ENCODE measurements at places on chromosomes 13 and 19.
A peak's percentile ranks its signal among the peaks of the same experiment; 100 is the strongest.

- no peak for DNase-seq
Observed at GRCh38 chr13:75426421-75426820, 55.5 kb downstream of the TBC1D4 start.

GRCh38 chr13:21058361-21058760 lies 3.0 kb downstream of the LATS2 start:
- DNase-seq: no peak

GRCh38 chr19:43457809-43458208 lies 7.6 kb downstream of the LYPD3 start:
- no peak for DNase-seq

DNA sequence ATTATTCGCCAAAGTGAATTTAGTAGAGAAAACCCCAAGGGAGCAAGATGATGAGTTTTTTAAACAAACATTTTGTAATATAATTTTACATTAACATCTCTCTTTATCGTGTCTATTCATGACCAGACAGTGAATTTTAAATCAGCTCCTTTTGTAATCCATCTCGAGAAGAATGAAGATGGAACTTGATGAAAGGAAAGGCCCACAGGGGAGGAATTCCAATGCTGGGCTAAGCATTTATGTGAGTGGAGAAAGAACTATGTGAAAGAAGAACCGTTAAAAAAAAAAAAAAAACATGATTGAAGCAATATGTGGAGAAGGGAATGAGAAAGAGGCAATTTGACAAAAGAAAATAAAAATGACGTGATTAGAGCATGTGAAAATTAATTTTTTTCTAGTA lies 170.6 kb downstream of the KCTD12 start:
- no peak for DNase-seq

DNA sequence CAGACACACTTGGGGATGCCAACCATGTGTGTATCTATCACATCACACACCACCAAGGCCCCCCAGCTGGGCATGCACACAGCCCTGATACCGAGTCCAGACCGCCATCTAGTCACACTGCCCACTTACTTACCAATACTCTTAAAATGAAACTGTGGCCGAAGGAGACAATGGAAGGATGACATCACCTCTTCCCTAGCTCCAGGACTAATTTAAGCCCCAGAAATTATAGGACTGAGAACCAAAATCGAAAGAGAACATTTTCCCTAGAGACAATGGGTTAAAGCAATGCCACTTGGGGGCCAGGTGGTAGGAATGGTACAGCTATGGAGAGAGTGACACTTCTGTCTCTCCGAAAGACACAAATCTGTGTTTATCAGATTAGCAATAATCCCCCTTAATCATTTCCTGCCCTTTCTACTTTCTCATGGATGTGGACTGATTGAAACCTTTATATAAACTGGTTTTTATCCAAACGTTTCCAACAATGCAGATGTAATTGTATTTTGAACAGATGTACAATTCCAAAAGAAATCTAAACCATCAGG lies 663 bp upstream of the GGACT start:
- no peak for DNase-seq

- no peak for DNase-seq
Observed at GRCh38 chr19:47481460-47482052, 2.5 kb downstream of the KPTN start.

- DNase-seq: no peak
Observed at GRCh38 chr19:3225677-3226093, 1.2 kb downstream of the CELF5 start.

DNA sequence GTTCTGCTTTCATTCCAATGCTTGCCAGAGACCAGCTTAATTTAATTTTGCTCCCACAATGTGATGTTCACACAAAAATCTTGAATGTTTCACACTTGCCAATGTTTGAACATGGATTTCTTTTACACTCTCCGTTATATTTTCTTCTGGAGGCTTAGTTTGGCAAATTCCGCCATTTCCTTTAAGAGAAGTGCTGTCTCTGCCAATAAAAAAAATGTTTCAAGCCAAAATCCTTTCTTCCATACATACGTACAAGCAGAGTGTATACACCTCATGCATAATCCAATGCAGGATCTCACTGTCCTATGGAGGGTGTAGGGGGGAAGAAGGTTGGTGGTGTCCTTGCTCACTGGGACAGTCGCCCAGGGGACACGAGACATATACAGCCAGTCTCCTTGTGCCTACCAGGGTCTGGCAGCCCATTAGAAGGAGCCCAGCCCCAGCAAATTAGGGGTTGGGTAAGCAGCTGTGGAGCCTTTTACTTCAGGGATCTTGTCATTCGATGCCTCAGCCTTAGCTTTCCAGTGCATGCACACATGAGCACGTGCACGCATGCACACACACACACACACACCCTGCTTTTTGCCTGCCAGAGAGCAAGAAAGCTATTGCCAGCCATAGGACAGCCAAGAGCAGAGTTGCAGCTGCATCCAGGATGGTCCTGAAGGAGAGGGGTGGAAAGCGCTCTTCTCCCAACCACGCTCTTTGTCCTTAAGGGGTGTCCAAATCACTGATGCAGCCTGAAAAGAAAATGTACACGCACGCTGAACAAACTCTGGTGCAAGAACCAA lies 208.3 kb downstream of the FOXO1 start:
- no peak for DNase-seq

GRCh38 chr13:66689037-66689619 lies 541.0 kb downstream of the PCDH9 start:
- DNase-seq: no peak

DNA sequence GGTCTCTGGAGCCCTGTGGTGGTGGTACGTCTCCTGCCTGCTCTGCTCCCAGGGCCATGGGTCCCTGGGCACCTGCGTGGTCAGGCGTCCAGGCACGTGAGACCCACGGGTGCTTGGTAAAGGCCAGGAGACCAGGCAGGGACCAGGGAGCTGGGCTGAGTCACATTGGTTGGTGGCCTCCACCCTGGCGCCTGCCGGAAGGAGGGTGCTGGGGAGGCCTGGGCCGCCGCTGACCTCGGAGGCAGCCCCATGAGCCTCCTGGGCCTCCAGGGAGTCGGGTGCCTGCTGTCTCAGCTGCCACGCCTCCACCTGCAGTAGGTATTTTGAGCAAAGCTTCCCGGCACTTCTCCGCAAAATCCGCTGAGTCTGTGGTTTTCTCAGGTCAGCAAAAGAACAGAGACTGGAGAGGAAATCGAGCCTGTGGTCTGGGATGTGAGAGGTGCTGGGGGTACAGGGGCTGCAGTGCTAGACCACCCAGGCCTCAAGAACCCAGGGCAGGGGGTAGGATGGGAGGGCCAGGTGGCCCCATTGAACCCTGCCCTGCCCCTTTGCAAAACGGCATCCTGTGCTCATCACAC lies 3.6 kb upstream of the PLK5 start:
- no peak for DNase-seq

DNA sequence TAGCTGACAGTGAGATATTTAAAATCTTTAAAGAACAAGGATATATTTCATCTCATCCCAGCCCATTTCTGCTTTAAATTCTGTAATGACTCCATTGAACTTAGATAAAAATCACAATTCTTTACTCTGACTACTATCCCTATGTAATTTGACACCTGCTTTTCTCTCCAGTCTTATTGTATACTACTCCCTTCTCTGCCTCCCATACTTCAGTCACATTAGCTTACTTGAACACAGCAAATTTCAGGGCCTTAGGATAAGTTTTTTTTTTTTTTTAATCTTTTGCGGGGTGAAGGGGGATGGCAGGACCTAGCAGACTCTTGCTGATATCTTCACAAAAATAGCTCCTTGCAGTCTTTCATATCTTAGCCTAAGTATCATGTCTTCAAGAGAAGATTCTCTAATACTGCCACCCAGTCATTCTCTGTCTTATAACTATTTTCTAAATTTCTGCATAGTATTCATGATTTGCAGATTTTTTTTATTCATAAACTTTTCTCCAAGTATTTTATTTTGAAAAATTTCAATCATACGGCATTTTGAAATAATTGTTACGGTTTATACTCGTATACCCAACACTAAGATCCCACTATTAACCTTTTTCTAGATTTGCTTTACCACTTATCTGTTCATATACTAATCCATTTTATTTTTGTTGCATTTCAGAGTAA lies 151.4 kb downstream of the PCCA start:
- no peak for DNase-seq

DNA sequence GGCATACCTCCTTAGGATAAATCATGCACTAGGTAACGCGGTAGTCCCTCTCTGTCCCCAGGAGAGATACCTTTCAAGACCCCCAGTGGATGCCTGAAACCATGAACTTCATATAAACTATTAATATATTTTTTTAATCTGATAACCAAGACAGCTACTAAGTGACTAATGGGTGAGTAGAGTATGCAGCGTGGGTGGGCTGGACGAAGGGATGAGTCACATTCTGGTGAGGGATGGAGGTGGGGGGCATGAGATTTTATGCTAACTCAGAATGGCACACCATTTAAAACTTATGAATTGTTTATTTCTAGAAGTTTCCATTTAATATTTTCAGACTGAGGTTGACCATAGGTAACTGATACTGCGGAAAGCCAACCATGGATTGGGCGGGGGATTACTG lies 46.2 kb downstream of the CDK8 start:
- peak; percentile 27 for DNase-seq

DNA sequence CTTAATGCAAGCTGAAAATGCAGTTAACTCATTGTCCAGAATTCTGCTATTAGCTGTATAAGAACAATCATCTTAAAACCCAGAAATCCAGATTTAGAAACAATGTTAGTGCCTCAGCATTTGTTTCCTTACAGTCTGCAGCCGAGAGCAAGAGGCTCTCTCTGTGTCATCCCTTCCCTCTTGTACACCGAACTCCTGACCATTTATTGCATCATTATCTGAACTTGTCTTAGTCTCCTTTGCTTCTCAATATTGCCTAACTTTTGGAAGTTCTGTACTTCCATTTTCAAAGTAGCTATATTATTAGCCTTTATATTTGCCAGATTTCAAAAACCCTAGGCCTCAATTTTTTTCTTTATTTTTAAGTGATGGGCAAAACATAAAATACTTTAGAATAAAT lies 27.1 kb downstream of the RNASEH2B start:
- no peak for DNase-seq

- no peak for DNase-seq
Observed at GRCh38 chr19:41025871-41026270, 34.8 kb downstream of the CYP2B6 start.

- DNase-seq: no peak
Observed at GRCh38 chr13:20798027-20798426, 24.3 kb upstream of the EEF1AKMT1 start.

DNA sequence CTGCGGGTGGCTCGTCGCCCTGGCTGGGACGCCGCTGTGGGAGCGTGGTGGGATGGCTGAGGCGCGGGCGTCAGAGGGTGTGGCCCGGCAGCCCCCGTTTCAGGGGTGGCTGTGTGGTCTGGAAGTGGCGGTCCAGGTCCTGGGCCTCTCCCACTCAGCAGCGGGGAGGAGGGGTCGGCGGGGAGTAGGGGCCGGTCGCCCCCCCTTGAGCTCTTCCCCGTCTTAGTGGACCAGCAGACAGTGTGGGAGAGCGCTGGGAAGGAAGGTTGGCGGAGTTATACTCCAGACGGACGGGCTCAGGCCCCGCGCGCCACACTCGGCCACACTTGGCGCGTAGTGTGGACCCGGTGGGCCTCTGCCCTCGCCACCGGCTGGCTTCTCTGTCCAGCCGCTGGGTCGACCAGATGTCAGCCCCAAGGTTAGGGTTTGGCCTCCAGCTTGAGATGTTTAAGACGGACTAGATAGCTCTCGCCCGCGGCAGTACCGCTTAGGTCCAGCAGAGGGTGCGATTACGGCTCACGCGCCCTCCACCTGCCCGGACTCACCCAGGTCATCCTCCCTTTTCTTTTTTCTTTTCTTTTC lies 21.7 kb upstream of the ZNF429 start:
- DNase-seq: no peak

- DNase-seq: no peak
Observed at GRCh38 chr13:65287405-65287804, 1942.7 kb downstream of the PCDH9 start.

GRCh38 chr13:76991432-76991795 lies 467 bp upstream of the CLN5 start:
- DNase-seq: no peak

GRCh38 chr13:97019236-97019635 lies 25.0 kb upstream of the OXGR1 start:
- DNase-seq: no peak

DNA sequence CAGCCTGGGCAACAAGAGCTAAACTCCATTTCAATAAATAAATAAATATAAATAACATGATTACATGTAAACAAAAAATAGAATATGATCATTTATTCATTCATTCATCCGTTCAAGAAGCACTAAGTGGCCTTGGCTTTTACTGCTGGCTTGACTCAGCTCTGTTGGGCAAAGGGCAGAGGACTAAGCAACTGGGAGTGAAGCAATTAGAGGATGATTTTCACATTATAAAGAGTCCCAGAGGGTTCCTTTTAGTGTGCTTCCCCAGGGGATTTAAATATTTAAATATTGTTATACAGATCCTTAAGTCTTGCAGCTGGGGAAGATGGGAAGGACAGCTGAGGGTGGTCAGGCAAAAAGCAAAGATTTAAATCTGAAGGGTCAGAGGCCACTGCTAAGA lies 34.9 kb upstream of the FLT1 start:
- DNase-seq: no peak

DNA sequence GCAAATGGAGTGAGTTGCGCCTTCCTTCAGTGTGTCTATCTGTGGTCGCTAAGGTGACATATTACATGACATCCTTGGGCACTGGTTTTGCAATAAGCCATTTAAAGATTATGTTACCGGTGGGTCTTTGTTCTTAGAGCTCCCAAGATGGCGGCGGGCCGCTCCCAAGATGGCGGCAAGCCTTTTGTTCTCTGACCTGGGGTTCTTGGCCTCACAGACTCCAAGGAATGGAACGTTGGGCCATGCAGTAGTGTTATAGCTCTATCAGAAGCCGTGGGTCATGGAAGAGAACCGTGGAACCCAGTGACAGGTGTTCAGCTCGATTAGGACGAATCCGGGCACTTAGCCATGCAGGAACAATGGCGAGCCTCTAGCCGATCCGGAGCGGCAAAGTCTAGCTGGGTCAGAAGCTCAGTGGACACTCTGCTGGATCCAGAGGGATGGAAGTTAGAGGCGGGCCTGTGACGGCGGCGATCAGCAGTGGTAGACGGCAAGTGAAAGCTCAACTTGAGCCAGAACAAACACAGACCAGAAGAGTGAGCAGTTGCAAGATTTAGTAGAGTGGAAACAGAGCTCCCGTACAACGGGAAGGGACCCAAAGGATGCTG lies 188.6 kb downstream of the TEX29 start:
- DNase-seq: no peak

DNA sequence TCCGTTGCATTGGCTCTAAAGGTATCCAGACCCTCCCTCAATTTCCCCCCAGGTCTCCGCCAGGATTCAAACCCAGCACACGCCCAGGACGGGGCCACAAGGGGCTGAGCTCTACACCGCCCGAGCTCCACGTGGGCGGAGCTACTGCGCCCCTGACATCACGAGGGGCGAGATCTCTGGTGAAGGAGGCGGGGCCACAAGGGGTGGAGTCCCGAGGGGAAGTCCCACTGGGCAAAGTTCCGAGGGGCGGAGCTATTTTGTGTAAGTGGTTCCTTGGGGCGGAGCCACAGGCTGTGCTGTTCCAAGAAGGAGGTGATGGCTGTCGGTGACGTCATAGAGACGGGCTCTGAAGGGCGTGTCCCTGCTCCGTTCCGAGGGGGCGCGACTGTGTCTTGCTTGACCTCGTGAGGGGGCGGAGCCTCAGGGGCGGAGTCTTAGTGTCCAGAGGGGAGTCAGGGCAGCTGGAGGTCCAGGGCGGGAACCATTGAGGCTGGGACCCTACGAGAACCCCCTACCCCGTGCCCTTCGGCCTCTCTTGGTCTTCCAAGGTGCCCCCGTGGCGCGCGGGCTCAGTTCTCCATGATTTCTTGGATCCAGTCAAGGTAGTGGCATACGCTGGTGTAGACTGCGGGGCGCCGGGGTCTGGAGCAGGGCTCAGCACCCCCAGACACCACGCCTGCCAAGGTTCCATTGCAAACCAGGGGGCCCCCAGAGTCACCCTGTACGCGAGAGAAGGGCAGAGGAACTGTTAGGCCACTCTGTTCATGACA lies 1.3 kb upstream of the KLK8 start:
- no peak for DNase-seq
